Activated naive CD4-positive, alpha-beta T cell treated with Interleukin-2 at 50 U/mL for 16 hours (primary cell): ENCODE measurements at places on chromosomes 5 and 9.

- DNase-seq: no peak
Observed at GRCh38 chr9:98556511-98556910, 152.2 kb downstream of the GABBR2 start.

DNA sequence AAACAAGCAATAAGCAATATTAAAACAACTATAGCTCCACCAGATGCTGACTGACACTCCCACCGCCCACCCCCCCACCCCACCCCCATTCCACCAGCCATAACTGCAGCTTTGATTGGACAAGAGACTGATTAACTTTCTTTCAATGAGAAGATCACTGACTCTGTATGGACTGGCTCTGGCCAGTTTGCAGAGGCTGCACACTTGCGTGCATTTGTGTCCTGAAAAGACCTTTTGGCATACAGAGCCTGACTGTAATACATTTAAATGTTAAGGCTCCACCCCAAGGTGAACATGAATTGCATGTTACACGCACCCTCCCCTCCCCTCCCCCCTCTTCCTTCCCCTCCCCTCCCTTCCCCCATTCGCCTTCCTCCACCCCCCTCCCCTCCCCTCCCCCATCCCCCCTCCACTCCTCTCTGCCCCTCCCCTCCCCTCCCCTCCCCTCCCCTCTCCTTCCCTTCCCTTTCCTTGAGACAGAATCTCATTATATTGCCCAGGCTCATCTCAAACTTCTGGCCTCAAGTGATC lies 31.1 kb downstream of the FGD3 start:
- peak; percentile 1 for DNase-seq

DNA sequence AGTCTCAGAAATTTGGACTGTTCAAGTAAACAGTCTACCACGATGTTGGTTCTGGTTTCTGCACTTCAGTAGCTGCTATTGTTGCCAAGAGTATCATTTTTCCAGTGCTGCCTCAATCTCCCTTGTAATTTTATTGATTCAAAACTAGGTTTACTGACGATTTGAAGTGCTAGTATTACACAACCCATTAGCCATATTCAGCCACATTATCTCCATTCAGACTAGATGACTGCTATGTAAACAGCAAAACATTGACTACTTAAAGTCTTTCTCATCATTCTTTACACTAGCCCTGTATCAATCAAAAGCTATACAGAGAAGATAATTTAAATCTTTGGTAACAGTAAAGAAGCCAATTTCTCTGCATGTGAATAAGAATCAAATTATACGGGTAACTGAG lies 102.0 kb upstream of the TSLP start:
- DNase-seq: no peak

- DNase-seq: no peak
Observed at GRCh38 chr5:151224372-151224771, 480 bp upstream of the CCDC69 start.

DNA sequence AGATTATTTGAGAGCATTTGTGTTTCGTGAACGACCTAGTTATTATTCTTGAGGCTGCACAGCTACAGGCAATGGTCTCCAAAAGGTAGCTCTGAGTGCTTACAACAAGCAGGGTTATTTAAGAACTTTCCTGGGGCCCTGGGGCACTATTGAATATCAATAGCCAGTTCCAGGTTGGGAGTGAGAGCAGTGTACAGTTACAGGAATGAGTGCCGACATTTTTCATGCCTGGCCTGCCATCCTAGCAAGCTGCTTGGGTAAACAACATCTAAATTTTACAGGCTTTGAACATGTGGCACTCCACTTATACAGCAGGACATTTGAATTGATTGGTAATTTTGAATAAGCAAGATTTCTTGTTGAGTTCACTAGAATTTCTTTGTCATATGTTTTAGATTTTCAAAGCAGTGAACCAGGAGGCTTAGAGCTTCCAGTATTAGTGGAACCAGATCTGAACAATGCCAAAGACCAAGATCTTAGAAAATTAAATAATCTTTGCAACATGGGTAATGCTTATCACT lies 171.9 kb upstream of the GDNF start:
- DNase-seq: no peak

DNA sequence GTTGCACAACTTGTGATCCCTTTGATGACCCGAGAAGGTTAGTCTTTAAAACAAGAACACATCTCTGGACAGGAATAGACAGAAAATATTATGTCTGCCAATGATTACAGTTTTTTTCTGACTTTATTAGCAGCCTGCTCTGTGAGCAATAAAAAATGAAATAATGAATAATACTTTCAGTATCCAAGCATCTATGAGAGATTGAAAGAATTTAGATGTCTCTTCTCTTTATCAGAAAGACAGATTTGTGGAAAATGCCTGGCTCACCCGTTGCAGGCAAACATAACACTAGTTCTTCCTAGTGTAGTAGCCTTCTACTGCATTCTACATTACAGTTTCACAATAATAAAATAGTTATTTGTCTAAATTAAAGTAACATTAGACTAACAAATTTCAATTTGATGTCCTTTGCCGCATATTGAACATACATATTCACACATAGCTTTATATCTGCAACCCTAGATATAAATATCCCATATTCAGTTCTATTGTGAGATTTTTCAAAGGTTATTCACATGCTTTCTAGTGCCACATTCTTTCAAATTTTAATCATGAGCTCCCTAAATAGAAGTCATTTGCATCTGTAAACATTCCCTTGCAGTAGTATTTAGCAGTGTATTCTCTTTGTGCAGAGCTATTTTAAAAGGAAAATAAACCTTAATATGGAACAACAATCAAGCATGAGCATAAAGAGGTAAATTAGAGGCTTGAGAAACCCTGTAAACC lies 267.3 kb downstream of the EFNA5 start:
- DNase-seq: no peak

- DNase-seq: no peak
Observed at GRCh38 chr5:1139331-1140170, 27.7 kb upstream of the SLC12A7 start.

DNA sequence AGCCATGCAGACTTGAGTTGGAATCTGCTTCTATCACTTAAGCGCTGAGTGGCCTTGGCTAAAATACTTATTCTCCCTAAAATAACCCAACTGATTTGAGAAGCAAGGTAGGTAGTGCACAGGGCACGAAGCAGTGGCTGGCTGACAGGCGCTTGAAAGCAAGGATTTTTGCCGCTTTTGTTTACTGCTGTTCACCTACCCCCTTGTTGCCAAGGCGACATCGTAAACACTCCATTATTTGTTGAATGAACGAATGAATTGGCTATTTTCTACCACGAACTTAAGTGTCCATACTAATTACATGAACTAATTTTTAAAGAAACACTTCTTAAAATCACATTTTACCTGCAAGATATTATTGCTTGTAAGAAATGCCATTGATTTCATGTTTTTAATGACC lies 98.0 kb downstream of the ANKH start:
- DNase-seq: no peak

DNA sequence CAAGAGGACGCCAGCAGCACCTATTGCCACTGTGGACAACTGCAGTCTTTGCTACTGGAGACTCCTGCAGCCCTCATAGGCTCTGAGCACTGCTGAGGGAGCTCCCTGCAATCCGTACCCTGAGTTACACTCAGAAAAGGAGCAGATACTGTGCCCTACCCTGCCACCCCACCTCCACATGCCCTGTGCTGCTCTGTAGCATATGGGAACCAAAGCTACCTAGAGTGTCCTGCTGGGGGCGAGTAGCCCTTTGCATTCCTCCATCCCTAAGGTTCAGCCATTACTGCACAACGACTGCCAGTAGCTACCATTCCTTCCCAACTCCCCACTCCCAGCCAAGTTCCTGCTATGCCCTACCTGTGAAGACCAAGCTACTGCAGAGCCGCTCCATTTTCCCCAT lies 90.2 kb upstream of the SNCAIP start:
- no peak for DNase-seq

GRCh38 chr5:59732301-59732700 lies 161.2 kb downstream of the PDE4D start:
- DNase-seq: no peak

GRCh38 chr5:61464512-61464911 lies 132.5 kb downstream of the ZSWIM6 start:
- no peak for DNase-seq
